Small intestine (tissue), 16 donors: ENCODE measurements at places on chromosomes 5 and 9.

DNA sequence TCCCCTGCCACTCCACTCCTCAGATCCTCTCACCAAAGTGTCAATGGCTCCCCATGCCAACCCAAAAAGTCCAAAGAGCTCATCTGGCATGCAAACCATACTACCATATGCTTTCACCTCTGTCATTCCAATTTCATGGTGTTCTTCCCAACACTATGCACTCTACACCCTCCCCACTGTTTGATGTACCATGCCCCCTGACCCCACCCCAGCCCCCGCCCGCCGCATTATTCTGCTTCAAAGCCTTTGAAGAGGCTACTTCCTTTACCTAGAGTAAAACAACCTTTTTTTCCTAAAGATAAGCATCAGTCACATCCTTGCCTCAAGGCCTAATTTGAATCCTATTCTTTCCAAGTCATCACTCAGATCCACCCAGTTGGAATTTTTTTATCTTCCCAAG is 226.3 kb downstream of the DEPDC1B start:
- H3K4me3 ChIP-seq = no peak overlapping the region
- H3K27me3 ChIP-seq = no peaks in the 10 kb centered on the region
- no peaks in the 10 kb centered on the region for H3K36me3 ChIP-seq
- no peak overlapping the region for H3K27ac ChIP-seq

DNA sequence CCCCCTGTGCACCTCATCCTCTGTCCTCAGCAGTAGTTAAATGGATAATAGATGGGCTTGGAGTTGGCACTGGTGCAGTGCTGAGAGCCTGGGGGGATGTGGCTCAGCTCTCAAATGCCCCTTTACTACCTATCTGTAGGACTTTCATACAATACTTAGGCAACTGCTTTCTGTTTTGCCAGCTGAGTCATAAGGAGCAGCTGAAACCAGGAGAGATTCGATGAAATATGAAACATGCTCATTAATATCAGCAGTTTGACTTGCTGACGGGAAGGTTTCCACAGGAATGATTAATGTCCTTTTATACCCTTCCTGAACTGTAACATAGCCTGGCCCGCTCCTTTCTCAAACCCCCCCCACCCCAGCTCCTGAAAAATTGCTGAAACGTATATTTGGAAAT is 142.6 kb downstream of the SAXO1 start:
- DNase-seq = no peak
- no peaks in the 10 kb centered on the region for H3K36me3 ChIP-seq
- H3K27ac ChIP-seq = no peak overlapping the region
- no peaks in the 10 kb centered on the region for H3K4me1 ChIP-seq

DNA sequence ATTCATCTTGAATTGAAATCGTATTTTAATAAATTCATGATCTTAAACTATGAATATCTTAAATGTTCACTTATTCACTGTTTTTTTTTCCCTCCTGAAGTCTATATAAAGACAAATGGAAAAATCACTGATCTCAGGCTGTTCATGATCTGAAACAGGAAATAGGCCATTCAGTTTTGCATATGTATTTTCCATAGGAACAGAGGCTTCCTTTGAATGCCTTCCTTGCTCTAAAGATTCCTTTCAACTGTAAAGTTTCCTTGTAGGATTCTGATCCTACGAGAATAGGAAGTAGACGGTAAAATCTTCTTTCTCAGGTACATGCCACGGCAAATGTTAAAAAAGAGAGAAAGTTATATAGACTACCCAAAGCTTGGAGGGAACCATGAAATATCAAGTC is 194.4 kb upstream of the PPP1R2B start:
- H3K4me3 ChIP-seq = no peak overlapping the region
- no peaks in the 10 kb centered on the region for H3K4me1 ChIP-seq
- H3K36me3 ChIP-seq = no peaks in the 10 kb centered on the region

GRCh38 chr5:36656556-36656955 is 50.1 kb downstream of the SLC1A3 start:
- no peak overlapping the region for H3K27ac ChIP-seq
- H3K4me3 ChIP-seq = no peak overlapping the region
- DNase-seq = no peak
- no peaks in the 10 kb centered on the region for H3K36me3 ChIP-seq

GRCh38 chr5:997001-997474 is 11.6 kb upstream of the NKD2 start:
- no peaks in the 10 kb centered on the region for H3K27me3 ChIP-seq
- H3K4me1 ChIP-seq = no peaks in the 10 kb centered on the region
- no peaks in the 10 kb centered on the region for H3K36me3 ChIP-seq
- peak; percentile 83 for DNase-seq
- no peak overlapping the region for H3K4me3 ChIP-seq

- peak overlapping the region; percentile 67 for H3K27ac ChIP-seq
- no peaks in the 10 kb centered on the region for H3K36me3 ChIP-seq
- peaks cover 2% of the 10 kb centered on the region for H3K4me1 ChIP-seq
- no peaks in the 10 kb centered on the region for H3K27me3 ChIP-seq
- DNase-seq = peak; percentile 87
- H3K4me3 ChIP-seq = no peak overlapping the region
These were observed 123.7 kb upstream of the CPEB4 start for GRCh38 chr5:173764332-173765028.

GRCh38 chr5:35947085-35947484 is 8.7 kb upstream of the CAPSL start:
- no peaks in the 10 kb centered on the region for H3K4me1 ChIP-seq
- H3K27ac ChIP-seq = no peak overlapping the region
- H3K27me3 ChIP-seq = no peaks in the 10 kb centered on the region
- no peak for DNase-seq
- H3K4me3 ChIP-seq = no peak overlapping the region

GRCh38 chr5:145946112-145946861 is 9.9 kb downstream of the SH3RF2 start:
- H3K27ac ChIP-seq = peak overlapping the region; percentile 56
- H3K4me3 ChIP-seq = no peak overlapping the region
- DNase-seq = peak; percentile 78
- H3K27me3 ChIP-seq = no peaks in the 10 kb centered on the region

- H3K36me3 ChIP-seq = no peaks in the 10 kb centered on the region
- no peak overlapping the region for H3K4me3 ChIP-seq
- no peaks in the 10 kb centered on the region for H3K4me1 ChIP-seq
- DNase-seq = no peak
These were observed 137.3 kb downstream of the KIAA0825 start for GRCh38 chr5:94481059-94481458.

- no peaks in the 10 kb centered on the region for H3K4me1 ChIP-seq
- H3K36me3 ChIP-seq = no peaks in the 10 kb centered on the region
These were observed 7.0 kb upstream of the CRB2 start for GRCh38 chr9:123349033-123349432.

GRCh38 chr5:88279584-88279983 is 10.9 kb upstream of the TMEM161B start:
- no peak overlapping the region for H3K27ac ChIP-seq
- H3K4me1 ChIP-seq = no peaks in the 10 kb centered on the region
- no peaks in the 10 kb centered on the region for H3K27me3 ChIP-seq
- no peak for DNase-seq
- H3K4me3 ChIP-seq = no peak overlapping the region

DNA sequence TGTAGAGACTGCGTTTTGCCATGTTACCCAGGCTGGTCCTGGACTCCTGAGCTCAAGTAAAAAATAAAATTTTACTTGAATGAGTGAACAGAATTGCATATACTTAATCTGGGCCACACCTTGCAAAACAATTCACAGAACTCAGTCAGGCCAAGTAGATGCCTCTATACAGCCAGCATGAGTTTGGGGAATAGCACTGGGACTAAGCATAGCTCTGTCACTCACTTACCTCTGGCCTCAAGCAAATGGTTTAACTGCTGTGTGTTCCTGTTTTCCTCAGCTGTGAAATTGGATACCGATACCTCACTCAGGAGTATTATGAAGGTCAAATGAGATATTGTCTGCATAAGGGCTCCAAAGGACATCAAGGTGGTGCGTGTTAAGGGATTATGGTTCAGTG is 10.9 kb upstream of the FRMPD1 start:
- peaks cover 24% of the 10 kb centered on the region for H3K27me3 ChIP-seq
- no peak overlapping the region for H3K4me3 ChIP-seq
- H3K4me1 ChIP-seq = no peaks in the 10 kb centered on the region
- H3K36me3 ChIP-seq = no peaks in the 10 kb centered on the region
- H3K27ac ChIP-seq = no peak overlapping the region

GRCh38 chr5:127011961-127012644 is 18.3 kb downstream of the MARCHF3 start:
- no peak for DNase-seq
- no peaks in the 10 kb centered on the region for H3K36me3 ChIP-seq
- H3K27ac ChIP-seq = no peak overlapping the region
- H3K4me1 ChIP-seq = no peaks in the 10 kb centered on the region

GRCh38 chr5:55991768-55992486 is 2.8 kb downstream of the IL6ST start:
- peaks cover under 1% of the 10 kb centered on the region for H3K36me3 ChIP-seq
- DNase-seq = no peak
- peaks cover 7% of the 10 kb centered on the region for H3K4me1 ChIP-seq
- no peak overlapping the region for H3K4me3 ChIP-seq
- peak overlapping the region; percentile 17 for H3K27ac ChIP-seq
